ENCODE measurements at places on chromosomes 12 and 14.

DNA sequence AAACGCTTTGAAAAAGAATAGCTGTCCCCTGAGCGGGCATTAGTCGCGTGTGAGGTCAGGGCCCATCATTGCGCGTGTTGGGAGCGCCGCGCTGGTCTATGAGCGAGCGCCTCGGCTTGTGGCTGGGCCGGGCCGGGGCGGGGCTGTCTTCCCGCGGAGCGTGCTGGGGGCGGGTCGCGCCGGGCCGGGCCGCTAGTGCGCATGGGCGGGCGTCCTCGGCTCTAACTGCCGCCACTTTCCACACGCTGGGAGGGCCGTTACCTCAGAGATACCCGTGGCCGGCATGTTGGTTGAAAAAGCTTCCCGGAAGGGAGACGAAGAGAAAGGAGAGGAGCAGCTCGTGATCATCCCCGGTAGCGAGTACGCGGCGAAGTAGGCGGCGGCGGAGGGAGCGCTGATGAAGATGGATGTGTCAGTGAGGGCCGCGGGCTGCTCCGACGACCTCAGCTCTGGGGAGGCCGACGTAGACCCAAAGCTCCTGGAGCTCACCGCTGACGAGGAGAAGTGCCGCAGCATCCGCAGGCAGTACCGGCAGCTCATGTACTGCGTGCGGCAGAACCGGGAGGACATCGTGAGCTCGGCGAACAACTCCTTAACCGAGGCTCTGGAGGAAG lies at the start of gene EID3:
Gene EID3, plus strand, starts transcription at position 202 of the 614 bp plus-strand sequence. Its CDS starts 196 bp downstream, at position 398.
- DNase-seq = peak; percentile 93

GRCh38 chr12:14803011-14803829 lies at the start of the genes C12orf60 and WBP11:
Gene C12orf60, plus strand, starts transcription at chr12:14803670. Its CDS starts 19,266 bp downstream, at chr12:14822936.
Gene WBP11, minus strand, starts transcription at chr12:14803478. Its CDS starts 2,095 bp downstream, at chr12:14801383.
- DNase-seq = peak; percentile 95

- DNase-seq = no peak
Measured at GRCh38 chr14:53532853-53533252, 379.7 kb upstream of the DDHD1 start.

- DNase-seq = no peak
Measured at GRCh38 chr12:56476972-56477432, 8.6 kb downstream of the SPRYD4 start.

DNA sequence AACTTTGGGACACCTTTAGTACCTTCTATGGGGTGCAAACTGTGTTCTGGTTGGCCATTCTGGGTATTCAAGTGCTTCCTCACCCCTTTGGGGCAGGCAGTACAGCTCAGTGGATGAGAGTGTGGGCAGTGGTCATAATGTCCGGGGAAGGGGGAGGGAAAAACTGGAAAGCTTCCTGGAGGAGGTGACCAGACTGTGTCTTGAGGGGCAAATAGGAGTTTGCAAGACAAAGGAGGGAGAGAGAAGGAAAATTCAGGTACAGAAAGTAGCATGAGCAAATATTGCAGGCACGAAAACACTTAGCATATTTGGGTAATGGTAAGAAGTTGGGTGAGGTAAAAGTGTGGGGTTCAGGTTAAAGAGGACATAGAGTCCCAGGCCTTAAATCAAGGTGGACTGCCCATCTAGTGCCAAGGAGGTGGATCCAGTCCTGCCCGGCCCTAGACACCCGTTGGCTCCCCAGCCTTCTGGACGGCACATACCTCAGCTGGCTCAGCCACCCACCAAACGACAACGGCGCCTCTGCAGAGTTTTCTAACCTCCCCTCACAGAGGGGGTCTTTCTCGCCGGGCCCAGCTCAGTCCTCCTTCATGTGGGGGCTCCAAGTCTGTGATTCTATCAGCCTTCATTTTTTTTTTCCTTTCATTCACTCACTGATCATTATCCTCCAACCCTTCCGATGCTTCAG lies 86.4 kb downstream of the DICER1 start:
- DNase-seq = no peak

- DNase-seq = no peak
Measured at GRCh38 chr14:96252999-96253539, 2.9 kb upstream of the BDKRB1 start.

Data from CD4-positive, alpha-beta T cell treated with Interleukin-4 for 1 hour (primary cell).